ENCODE measurements at places on chromosomes 6 and 20. TPM values are rescaled to one million over a fixed set of nuclear protein-coding genes. Genes with fewer than 3 reads are reported as not detected.

The AGPAT4 gene
- total RNA-seq: 19.7 TPM

The SLC35D3 gene
- not detected for total RNA-seq

The WRNIP1 gene
- total RNA-seq: 45.1 TPM

- DNase-seq: peak; percentile 80
Observed at GRCh38 chr20:46022411-46023147, 6.4 kb upstream of the SLC12A5 start.

DNA sequence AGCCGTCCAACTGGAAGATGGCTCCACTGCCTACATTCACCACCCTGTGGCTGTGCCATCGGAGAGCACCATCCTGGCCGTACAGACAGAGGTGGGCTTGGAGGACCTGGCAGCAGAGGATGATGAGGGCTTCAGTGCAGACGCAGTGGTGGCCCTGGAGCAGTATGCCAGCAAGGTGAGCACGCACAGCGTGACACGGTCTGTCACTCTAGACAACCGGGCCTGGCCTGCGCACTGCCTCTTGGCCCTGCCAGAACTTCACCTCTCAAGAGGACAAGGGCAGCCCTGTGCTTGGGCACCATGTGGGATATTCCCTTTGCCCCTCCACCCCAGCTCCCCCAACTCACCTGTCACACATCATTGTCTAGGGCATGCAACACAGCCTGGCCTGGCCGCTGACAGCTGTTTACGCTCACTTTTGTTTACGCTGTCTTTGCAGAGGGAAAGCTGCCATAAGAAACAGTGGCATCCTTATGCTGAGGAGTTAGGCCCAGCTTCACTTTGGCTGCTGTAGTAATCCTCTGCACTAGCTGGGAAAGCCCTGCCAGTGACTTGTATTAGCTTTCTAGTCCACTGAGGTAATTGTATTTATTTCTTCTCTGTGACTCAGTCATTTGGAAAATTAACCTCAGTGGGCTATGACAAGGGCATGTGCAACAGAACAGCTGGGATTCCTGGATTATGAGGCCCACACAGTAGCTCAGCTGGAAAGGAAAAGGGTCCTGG lies 9.8 kb upstream of the DEF6 start:
- DNase-seq: no peak

- DNase-seq: peak; percentile 75
Observed at GRCh38 chr6:27809939-27810767, 102.0 kb downstream of the OR2B2 start.

DNA sequence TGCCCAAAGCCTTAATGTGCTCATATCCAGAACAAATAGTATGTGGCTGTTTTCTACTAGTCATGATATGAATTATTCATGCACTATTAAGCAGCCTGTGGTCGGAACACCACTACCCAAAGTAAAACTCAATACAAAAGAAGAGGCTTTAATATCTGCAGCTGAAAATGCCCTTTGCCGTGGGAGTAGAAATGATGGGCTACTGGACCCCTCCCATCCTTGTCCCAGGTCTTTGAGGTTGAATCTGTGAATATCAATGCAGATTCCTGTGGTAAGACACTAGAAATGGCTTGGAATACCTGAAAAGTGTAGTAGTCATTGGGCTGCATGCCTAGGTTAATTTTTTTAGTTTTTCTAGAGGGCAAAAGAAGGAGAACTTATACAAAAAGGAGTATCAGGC lies 303.7 kb downstream of the TBC1D7 start:
- DNase-seq: no peak

DNA sequence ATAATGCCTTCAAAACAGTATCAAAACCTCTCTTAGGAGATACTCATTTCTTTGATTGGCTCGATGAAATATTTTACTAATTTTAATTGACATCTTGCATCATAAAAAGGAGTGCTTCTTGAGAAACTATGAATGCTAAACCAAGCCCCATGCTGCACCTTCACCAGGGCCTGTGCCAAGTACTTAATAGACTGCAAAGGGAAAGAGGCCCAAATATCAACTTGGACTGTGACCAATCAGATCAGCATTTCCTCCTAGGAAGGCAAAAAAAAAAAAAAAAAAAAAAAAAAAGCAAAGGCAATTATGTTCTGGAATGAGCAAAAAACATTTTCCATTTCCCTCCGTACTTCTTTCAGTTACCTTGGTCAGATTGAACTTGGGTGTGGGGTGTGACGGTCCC lies 253.0 kb upstream of the SOX4 start:
- DNase-seq: no peak

DNA sequence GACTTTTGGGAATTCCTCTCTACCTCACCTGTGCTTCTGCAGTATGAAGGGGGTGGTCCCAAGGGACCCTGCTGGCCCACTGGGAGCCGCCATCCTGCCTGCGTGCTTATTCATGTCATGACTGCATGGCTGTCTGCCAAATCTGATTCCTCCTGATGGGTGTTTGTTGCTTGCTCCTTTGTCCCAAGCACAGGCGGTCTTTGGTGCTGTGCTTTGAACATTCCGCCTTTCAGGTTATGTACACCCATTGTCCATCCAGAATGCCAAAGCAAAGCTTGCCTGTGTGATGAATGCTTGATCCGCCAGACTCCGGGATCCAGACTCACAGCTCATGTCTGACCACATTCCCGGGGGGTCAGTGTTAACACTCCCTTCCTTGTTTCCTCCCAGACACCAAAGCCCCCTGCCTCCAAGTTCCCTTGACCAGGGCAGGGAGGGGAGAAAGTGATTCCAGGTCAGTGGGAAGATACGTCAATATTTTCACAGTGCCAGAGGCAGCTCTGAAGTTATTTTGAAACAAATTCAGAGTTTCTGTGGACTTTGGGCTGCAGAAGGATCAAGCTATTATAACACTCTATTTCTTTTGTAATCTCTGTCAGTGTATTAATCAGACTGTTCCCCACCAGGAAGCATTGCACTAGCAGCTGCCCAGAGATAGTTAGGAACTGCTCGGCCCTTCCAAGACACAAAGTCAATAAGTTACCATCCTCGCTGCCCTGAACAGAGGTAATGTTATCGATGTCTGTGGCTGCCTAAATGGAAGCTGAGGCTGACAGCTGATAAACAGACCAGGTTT lies 9.5 kb downstream of the DAAM2 start:
- no peak for DNase-seq

- DNase-seq: no peak
Observed at GRCh38 chr6:72650081-72650745, 28.3 kb downstream of the KCNQ5 start.

GRCh38 chr20:17616480-17617211 lies 46.8 kb downstream of the DSTN start:
- peak; percentile 41 for DNase-seq

DNA sequence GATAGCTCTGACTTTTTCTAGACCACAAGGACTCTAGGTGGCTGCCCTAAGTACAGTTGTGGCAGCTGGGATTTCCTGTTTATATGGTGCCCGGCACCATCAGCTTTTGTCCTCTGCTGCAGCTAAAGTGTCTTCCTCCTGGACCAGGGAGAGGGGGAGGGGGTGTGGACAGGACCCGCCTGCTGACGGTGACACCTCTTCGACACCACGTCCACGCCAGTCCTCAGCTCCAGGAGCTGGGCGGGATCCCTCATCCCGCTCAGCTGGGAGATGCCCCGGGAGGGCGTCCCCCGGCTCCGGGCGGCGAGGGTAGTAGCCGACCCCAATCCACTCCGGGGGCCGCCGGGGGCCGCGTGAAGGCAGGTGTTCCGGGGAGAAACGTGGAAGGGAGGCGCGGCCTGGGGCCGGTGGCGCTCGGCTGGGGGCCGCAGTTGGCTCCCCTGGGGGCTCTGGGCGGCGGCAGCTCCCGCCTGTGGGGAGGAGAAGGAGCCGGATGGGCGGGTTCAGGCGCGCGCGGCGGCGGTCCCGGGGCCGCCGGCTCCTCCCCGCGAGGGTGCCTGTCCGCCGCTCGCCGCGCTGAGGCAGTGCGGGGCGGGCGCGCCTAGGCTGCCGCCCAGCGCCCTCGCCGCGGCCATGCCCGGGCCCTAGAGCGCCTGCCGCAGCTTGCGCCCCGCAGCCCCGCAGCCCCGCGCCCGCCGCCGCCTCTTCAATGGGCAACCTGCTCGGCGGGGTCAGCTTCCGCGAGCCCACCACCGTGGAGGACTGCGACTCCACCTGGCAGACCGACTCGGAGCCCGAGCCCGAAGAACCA lies at the start of gene OGFRL1:
TSS of gene OGFRL1 (plus strand) at position 584 of the 811 bp plus-strand sequence. CDS start at position 710, 126 bp downstream.
- peak; percentile 84 for DNase-seq

GRCh38 chr6:105789935-105790334 lies 296.2 kb upstream of the PRDM1 start:
- no peak for DNase-seq

GRCh38 chr20:53738039-53738944 lies 144.7 kb upstream of the ZNF217 start:
- peak; percentile 60 for DNase-seq

DNA sequence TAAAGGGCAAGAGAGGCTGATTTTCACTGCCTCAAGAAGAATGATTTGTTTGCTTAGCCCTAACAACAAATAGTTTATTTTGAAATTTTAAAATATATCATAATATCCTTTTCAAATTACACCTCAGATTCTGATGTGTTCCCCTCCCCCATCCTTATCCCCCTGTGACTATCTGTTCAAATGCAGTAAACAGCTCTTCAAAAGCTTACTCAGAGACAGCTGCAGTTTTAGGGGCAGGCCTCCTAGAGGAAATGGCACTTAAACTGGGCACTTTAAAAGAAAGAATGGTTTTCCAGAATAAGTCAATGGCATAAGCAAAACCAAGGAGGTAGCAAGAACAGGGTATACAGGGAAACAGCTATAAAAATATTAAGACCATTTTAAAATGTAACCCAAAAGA lies 118.6 kb upstream of the UST start:
- DNase-seq: no peak

- DNase-seq: no peak
Observed at GRCh38 chr20:32139947-32140346, 30.4 kb downstream of the TM9SF4 start.

- DNase-seq: no peak
Observed at GRCh38 chr20:37316116-37316774, 26.8 kb downstream of the MANBAL start.

DNA sequence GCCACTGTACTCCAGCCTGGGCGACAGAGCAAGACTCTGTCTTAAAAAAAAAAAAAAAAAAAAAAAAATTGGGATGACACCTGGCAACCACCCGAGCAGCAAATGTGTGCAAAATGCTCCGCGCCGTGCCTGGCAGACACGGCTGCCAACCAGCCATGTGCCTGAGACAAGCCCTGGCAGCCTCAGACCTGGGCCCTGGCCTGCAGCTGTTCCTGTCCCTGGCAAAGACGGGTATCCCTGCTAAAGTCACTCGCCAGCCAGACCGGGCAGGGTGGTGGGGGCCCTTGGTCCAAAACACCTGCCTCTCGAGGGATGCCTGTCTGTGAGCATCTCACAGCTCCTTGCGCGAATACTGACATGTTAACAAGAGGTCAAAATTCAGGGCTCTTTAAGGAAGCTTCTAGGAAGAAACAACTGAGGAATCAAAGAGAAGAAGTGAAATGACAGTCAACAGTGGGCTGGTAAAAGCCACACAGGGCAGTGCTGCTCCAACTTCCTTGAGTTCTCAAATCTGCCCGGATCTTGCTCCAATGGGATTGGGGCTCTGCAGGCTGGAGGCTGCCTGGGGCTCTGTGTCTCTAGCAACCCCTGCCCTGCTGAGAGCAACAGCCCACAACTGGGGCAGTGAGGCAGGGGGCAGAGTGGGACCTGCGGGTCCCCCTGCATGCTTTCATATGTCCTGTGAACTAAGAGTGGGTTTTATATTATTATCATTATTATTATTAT lies 53.4 kb downstream of the SYTL3 start:
- no peak for DNase-seq

GRCh38 chr6:106988664-106989063 lies 14.1 kb upstream of the CD24 start:
- no peak for DNase-seq

DNA sequence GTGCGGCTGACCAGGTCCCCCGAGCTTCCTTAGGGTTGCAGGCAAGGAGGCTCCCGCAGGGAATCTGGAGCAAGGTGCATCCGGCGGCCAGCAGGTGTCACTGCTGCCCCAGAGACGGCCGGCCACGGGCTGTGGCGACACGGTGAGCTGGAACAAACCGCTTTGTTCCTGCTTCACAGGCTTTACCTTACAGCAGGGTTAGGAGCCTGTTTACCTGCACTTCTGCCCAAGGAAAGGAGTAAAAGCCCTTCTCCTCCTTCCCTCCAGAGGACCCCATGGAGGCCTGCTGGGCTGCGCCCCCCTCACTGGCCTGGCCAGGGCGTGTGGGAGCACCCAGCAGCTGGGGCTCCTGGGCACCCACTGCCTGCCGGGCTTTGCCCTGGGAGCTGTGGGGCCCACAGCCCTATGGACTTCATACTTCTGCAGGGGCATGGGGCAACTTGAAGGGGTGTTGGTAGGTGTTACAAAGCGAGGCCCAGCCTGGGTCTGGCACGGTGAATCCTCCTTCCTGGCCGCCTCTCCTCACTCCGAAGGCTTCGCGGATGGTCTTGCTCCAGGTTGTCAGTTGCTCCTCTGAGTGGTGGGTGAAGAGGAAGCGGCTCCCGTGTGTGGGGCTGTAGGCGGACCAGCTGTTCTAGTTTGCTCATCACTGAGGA lies 88.4 kb downstream of the CDC5L start:
- DNase-seq: peak; percentile 82

DNA sequence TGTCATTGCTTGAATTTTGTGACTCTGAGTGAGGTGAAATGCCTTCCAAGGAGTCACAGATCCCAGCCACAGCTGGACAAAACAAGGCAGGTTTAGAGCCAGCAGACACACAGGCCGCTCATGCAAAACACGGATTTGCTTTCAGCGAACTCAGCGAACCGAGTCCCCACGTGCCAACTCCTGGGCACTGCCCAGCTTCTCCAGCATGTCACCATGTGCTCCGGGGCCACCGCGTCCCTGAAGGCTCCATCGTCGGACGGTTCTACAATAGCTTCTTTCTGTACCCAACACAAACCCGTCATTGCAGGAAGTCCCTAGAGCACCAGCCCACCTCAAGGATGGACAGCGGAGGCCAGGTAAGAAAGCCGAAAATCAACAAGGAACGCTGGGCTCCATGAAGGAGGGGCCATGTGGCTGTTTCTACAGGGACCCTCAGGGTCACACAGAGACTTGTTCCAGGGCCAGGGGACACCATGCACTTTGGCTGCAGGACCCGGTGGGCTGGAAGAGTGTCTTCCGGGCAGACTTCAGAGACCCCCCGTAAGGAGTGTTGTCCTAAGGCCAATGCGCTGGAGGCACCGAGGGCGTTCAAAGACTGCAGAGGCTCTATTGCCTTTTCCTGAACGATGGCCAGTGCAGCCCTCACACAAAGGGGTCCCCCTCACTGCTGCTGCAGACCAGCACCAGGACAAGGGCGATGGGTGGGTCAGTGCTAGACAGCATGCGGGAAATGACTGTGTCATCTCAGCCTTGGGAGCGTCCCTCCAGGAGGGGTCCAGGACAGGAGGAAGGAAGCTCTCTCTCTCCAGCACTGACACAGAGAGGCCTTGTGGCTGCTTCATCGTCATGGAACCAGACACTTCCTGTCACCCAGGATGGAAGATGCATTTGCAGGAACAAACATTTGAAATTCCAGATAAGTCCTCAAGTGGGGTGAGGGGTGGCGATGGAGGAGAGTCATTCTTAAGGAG lies 19.8 kb downstream of the DACT2 start:
- no peak for DNase-seq

Measured in lower lobe of right lung (tissue), 2 donors.